Activated T-cell treated with anti-CD3 and anti-CD28 coated beads, Interleukin-2, amount 50 U/mL, for 72 hours (primary cell): ENCODE measurements at places on chromosomes 4 and X.

- H3K36me3 ChIP-seq: no peaks in the 10 kb centered on the region
- H3K4me1 ChIP-seq: no peaks in the 10 kb centered on the region
- H3K27me3 ChIP-seq: peaks cover 6% of the 10 kb centered on the region
These were observed 280.8 kb upstream of the NOCT start for GRCh38 chr4:138734746-138735145.

DNA sequence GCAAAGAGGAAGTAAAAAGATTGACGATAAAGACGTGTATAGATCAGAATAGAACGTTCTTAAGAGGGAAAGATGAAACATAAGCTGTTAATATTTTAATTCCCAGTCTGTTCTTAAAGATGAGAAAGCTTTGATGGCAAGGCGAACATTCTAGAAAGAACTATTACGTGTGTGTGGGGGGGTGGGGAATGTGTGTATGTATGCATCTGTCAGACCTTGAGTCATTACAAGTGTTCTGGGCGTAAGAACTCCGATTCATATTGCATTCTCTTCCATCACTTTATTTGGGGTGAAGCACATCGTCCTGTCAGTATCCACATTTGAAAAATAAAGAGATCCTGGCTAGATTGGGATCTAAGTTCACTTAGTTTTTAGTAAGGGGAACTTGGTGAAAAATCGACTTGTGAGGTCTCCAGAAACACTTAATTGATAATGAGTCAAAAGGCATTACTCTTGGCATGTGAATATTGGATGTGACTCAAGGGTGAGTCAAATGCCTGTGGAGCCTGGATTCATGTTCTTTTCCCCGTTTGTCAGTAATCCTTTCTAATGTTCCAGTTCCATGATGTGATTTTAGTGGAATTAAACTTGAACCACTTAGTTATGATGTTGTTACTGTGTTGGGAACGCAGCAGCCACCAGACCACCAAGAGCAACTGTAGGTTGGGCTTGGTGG lies 3.1 kb downstream of the SMS start:
- H3K27me3 ChIP-seq: no peaks in the 10 kb centered on the region
- no peaks in the 10 kb centered on the region for H3K36me3 ChIP-seq
- no peak for DNase-seq
- H3K27ac ChIP-seq: peak overlapping the region; percentile 75

GRCh38 chr4:814312-814850 lies 11.5 kb downstream of the CPLX1 start:
- H3K4me1 ChIP-seq: no peaks in the 10 kb centered on the region
- H3K36me3 ChIP-seq: no peaks in the 10 kb centered on the region
- H3K27ac ChIP-seq: no peak overlapping the region
- DNase-seq: no peak
- H3K27me3 ChIP-seq: peaks cover 54% of the 10 kb centered on the region

DNA sequence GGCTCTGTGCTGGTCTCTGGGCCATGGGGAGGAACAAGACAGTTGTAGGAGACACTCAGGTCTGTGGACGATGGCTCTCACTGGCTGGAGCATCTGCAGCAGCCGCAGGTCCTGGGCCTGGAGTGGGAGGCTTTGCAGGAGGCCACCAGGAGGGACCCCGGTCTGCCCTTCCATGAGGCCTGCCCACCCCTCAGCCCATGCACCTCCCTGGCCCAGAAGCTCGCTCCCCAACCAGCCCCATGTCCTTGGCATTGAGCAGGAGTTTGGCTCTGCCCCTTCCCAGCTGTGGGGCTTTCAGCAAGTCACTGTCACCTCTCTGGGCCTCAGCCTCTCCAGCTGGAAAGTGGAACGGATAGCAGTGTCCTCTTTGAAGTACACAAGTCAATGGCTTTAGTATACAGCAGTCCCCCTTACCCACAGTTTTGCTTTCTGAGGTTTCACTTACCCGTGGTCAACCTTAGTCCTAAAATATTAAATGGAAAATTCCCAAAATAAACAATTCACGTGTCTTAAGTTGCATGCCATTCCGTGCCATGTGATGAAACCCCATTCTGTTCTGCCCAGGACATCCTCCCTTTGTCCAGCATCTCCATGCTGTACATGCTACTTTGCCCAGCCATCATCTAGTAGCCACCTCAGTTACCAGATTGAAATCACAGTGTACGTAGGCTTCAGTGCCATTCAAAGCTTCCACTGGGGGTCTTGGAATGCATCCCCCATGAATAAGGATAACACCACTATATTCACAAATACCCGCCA lies 104.0 kb downstream of the CPZ start:
- H3K27ac ChIP-seq: no peak overlapping the region
- H3K27me3 ChIP-seq: no peaks in the 10 kb centered on the region
- no peak for DNase-seq
- H3K36me3 ChIP-seq: no peaks in the 10 kb centered on the region
- no peak overlapping the region for H3K4me3 ChIP-seq
- H3K4me1 ChIP-seq: no peaks in the 10 kb centered on the region

GRCh38 chr4:8770518-8771257 lies 101.0 kb downstream of the HMX1 start:
- H3K4me3 ChIP-seq: no peak overlapping the region
- no peak for DNase-seq
- H3K36me3 ChIP-seq: no peaks in the 10 kb centered on the region
- H3K27me3 ChIP-seq: no peaks in the 10 kb centered on the region
- no peaks in the 10 kb centered on the region for H3K4me1 ChIP-seq
